ENCODE measurements at places on chromosomes 16 and 17.

GRCh38 chr17:16371742-16372141 is 9.1 kb upstream of the UBB start:
- peak; percentile 77 for DNase-seq

- no peak for DNase-seq
Observed at GRCh38 chr17:32161506-32162365, 19.4 kb downstream of the RHOT1 start.

- peak; percentile 82 for DNase-seq
Observed at GRCh38 chr17:77286641-77287431, 146.1 kb downstream of the SEC14L1 start.

DNA sequence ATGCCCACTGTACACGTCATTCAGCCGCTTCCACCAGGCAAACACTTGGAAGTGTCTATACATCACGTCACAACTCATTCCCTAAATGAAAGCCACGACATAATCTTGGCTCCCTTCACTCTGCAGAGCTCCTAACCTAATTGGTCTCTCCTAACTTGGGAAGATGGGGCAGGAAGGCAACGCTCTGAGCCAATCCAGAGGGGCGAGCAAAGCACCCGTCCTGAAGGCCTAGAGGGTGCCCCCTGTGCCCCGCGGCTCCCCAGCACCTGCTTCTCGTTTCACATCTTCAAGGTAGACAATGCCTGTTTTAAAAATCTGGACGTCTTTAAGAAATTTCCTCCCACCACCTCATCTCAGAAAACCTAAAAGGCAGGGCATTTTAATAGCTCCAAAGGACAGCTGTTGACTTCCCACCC is 1.0 kb downstream of the CSNK2A2 start:
- no peak for DNase-seq

DNA sequence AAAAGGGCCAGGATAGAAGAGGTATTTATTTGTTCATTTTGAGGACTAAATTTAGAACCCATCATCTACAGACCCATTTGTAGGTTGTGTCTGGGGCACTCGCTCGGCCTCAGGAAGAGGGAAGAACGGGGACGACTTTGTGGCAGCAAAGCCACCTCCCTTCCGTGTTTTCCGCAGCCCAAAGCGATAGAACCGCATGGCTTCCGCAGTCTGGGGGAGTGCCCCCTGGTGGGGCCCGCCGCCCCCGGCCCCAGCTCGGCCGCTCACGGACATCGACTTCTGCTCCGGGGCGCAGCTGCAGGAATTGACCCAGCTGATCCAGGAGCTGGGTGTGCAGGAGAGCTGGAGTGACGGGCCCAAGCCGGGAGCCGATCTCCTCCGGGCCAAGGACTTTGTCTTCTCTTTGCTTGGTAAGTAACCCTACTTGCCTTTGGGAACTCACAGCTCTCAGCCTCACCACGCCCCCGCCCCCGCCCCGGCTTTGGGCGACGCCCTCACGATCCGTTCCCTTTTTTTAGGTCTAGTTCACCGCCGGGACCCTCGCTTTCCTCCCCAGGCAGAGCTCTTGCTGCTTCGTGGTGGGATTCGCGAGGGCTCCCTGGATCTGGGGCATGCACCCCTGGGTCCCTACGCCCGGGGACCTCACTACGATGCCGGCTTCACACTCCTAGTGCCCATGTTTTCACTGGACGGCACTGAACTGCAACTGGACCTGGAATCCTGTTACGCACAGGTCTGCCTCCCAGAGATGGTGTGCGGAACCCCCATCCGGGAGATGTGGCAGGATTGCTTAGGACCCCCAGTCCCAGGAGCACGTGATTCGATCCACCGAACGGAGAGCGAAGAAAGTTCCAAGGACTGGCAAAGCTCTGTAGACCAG is 681 bp downstream of the TMEM102 start:
- DNase-seq = peak; percentile 71

DNA sequence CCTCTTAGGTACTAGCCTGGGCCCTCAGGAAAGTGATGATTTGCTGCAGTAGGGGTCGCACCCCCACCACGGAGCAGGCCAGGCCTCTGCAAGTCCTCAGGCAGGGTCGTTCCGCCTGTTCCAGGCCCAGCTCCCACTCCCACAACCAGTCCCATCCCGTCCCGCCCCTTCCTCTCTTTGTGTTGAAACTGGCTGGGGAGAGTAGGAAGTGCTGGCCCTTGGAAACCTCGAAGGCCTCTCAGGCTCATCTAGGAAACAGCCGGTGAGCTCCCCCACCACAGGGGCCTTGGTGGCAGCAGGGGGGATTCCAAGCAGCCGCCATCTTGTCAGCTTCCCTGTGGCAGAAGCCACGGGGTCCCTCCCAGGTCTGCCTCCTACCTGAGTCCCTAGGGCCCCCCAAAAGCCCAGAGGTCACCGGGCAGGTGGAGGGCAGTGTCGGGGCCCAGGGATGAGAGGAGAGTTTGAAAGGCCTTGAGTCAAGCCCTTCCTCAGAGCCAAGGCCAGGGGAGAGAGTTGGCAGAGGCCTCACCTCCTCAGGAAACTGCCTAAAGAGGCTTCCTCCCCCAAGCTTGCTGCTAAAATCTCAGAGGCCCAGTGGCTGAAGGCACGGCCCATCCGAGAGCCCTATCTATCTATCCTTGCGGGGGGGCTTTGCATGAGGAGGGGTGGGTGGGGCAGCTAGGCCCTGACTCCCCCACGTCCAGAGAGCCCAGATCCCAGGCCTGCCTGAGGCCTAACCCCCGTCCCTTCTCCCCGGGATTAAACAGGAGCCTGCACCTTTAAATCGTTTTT is 22.2 kb downstream of the MMP15 start:
- DNase-seq = no peak

- DNase-seq = no peak
Observed at GRCh38 chr17:77608431-77608830, 350.1 kb upstream of the TNRC6C start.

- no peak for DNase-seq
Observed at GRCh38 chr16:84717484-84717883, 17.7 kb downstream of the USP10 start.

DNA sequence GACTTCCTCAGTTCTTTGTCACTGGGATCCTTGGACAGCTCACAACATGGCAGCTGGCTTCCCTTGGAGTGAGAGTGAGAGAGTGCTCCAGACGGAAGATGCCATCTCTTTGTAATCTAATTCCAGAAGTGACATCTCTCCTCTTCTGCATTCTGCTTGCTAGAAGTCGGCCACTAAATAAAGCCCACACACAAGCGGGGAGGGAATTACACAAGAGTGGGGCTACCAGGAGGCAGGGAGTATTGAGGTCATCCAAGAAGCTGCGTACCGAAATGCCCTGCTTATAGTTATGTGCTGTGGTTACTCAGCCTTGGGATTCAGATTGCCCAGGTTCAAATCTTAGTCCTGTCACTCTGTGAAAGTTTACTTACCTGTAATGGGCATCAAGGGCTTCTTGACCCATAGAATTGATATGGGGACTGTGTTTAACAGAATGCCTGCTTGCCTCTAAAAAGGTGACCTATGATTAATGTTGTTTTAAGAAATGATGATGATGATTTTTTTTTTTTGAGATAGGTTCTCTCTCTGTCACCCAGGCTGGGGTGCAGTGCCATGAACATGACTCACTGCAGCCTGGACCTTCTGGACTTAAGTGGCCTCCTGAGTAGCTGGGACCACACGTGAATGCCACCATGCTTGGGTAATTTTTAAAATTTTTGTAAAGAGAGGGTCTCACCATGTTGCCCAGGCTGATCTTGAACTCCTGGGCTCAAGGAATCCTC is 120.9 kb upstream of the HS3ST2 start:
- peak; percentile 60 for DNase-seq

- no peak for DNase-seq
Observed at GRCh38 chr16:78242239-78242630, 142.8 kb downstream of the WWOX start.

GRCh38 chr16:48459167-48459566 is 74.0 kb upstream of the SIAH1 start:
- DNase-seq = peak; percentile 37

GRCh38 chr17:71922439-71922838 is 198.4 kb upstream of the SOX9 start:
- no peak for DNase-seq

DNA sequence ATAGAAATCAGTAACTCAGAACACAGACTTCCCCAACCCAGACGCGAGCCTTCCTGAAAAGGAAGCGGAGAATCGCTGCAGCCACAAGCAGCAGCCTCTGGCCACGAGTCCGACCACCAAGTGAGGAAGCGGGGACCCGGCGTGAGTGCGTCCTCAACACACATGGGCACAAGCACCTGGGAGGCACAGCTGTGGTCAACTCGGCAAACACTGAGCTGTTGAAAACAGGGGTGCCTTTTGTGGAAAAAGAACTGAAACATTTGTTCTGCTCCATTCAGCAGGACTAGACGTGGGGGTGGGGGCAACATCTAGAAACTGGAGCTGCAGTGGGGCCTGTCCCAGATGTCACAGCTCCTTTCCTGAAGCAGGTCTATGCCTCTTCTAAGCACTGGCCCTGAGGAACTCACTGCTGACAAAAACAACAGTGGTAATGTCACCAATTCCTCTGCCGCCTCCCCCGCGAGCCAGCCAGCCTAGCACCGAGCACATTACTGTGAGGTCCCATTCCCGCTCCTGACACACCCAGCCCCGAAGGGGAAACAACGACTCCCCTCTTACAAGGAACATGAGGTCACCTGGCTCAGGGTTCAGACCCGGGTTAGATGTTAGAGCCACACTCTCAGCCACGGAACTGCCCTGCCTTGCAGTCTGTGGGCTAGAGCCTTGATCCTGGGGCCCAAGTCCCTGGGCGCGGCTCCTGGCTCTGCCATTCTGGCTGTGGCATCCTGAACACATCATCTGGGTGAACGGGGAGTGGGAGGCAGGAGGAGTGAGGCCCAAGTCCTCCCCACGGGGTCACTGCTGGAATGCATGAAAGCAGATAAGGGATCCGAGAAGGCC is 29.0 kb downstream of the KDM8 start:
- peak; percentile 31 for DNase-seq

DNA sequence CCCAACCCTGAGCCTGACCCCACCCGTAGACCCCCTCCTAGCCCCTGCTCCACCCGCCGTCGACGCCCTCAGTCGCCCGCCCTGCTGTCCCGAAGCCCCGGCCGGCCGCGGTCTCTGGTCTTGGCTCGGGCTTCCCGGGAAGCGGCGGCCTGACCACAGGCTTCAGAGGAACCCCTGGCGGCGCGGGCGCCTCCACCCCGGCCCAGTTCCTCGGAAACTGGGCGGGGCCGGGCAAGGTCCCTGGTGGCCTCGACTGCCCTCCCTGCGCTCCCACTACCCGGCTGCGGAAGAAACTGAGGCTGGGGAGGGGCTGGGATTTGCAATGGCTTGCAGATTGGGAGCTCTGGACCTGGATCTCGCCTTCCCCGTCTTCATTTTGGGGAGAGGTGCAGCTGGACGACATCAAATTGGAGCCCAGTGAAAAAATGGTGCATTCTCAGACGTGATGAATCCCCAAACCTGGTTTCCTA is 692 bp upstream of the SOCS1 start:
- DNase-seq = peak; percentile 71

- DNase-seq = no peak
Observed at GRCh38 chr16:10753670-10754069, 10.0 kb downstream of the NUBP1 start.

GRCh38 chr17:38851434-38851833 is 2.1 kb downstream of the RPL23 start:
- no peak for DNase-seq

DNA sequence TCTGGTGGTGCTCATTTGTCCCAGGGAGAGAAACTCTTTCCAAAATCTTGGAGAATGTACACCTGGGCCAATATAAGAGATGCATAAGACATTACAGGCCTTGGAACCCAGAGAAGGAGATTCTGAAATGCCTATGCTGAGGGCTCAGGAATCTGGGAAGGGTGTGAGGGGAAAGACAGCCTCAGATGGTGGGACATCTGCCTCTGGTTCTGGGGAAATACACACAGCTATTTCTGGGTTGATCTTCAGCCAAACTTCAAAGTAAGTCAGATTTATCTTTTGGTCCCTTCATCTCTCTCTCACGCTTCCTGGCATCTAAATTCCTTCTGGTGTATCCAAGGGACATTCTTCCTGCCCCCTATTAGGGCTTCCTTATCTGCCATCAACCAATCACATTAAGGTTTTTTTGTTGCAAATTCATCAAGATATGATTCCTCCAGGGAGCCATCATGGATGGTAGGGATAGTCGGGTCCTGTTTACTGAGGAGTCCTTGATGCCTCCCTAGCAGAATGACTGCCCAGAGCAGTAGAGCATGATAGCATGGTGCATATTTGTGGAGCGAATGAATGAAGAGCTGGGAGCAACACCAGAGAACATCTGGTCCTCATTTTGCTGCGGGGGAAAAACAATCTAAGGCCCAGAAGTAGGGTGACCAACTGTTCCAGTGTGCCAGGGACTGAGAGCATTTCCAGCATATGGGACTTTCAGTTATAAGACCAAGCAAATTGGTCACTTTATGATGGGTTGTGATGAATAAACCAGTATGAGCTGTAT is 35.7 kb upstream of the DYNLL2 start:
- no peak for DNase-seq
